H4 (cell line): ENCODE measurements at places on chromosomes 12 and 14.
A peak's percentile ranks its signal among the peaks of the same experiment; 100 is the strongest.

- DNase-seq = peak; percentile 68
Measured at GRCh38 chr12:40226705-40227104, 1.9 kb downstream of the LRRK2 start.

DNA sequence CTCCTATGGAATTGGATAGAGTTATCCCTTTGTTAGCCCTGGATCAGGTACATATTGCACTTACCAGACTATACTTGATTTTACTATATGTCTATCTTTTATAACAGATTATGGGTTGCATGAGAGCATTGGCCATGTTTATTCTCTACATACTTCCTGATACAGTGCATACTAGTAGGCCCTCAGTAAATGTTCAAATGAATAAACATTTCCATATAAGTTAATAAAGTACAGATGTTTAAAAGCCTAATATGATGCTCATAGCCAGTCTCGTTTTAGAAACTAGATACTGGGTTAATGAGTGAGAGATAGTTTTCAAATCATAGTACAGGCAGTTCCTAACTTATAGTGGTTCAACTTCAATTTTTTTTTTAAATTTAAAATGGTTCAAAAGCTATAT, 39.5 kb upstream of the TOMM20L start:
- no peak for DNase-seq

DNA sequence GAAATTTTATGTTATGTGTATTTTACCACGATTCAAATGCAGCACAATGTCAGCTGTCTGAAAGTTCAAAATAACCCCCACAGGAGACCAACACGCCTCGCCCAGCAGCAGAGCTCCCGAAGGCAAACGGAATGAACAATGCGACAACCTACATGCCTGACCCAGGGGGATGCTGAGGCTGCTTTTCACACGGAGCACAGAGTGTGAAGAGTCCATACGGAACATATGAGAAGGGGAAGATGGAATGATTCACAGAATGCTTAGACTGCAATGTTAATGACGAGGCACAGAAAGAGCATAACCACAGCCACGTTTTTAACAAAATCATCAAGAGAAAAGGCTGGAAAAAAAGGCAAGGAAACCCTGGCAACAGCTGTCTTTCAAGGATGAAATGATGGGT, 22.6 kb downstream of the ZFYVE21 start:
- DNase-seq = no peak

DNA sequence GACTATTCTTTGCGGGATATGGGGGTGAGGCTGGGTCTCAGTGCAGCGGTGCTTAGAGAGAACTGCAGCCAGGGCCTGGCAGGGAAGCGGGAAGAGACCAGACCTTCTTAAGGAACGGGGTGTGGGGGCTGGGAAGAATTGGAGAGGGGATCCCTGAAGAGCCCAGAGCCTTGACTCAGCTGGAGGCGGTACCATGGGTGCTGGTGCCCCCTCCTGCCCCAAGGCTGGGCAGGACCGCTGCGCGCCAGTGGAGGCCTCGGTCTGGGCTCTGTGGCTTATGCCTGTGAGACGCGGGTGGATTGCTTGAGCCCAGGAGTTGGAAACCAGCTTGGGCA, 1.3 kb upstream of the RNU7-1 start:
- DNase-seq = no peak

DNA sequence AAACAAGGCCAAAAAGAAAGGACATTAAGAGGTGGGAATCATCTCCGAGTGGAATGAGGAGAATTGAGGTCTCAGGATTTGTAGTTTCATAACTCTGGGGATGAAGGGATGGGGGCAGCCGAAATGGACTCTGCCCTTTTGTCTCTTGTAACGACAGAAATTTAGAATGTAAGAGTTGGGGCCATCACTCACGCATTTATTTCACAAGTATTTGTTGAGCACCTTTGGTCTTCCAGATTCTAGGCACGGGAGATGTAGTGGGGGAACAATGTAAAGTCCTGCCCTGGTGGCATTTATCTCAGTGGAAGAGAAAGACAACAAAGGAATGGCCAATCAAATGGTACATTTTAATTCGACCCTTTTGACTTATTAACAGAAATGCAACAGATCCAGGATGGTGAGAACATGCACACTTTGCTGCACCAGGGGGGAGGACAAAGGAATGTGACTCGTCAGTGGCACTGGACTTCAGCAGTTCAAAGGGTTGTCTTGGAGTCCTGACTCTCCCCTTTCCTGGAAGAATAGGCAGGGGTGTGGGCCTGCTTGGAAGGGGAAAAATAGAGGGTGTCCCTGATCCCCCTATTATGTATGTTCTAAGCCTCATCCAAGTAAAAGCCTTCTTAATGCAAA, 102.0 kb downstream of the TMEM30B start:
- DNase-seq = no peak

DNA sequence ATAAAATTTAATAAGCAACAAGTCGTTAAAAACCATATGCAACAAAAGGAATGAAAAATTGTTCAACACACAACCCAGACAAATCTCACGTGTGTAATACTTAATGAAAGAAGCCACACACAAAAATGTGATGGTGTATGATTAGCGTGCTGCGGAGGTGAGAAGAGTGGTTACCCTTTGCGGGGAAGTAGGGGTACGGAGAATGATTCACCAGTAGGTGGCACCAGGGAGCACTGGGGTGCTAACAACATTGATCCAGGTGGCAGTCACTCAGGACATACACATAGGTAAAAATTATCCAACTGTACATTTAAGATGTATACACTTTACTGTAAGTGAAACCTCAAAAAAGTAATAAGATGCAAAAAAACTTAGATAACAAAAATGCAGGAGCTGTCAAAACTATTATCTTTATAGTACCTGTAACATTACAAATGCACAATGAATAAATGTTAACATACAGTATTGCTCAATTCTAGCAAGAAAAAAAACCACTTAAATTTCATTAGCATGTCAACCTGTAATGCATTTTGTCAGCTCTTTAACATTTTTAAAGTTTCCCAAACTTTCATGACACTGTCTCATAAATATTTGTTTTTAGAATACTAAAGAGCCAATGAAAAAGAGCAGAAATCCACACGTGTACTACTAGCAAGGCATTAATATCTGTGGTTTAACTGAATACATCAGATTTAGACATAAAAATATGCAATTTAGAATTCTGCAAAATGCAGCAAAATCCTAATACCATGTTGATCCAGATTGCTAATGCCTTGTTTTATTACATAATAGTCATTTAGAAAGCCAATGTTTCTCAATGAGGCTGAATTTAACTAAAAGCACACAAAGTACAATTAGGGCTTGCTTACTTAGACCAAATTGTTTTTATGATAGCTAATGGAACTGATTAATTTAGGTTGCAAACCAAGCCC, 46.7 kb downstream of the TMCC3 start:
- DNase-seq = no peak

DNA sequence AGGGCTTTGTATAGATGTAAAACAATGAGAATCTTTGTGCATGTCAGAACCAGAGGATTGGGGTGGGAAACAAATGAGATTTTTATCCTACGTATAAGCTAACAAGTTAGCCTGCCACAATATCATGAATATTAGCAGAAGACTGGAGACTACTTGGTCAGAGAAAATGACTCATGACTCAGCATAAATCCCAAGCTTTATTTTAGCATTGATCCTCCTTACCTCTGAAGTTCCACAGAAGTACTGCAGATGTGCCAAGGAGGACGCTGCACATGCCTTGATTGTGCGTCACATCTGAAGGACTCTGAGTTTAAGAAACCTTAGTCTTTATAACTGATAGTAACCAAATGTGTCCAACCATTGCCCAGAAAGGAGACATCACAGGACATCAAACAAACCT, 234.0 kb upstream of the RPL10L start:
- DNase-seq = no peak

- DNase-seq = no peak
Measured at GRCh38 chr12:103994235-103994634, 28.6 kb downstream of the TDG start.

DNA sequence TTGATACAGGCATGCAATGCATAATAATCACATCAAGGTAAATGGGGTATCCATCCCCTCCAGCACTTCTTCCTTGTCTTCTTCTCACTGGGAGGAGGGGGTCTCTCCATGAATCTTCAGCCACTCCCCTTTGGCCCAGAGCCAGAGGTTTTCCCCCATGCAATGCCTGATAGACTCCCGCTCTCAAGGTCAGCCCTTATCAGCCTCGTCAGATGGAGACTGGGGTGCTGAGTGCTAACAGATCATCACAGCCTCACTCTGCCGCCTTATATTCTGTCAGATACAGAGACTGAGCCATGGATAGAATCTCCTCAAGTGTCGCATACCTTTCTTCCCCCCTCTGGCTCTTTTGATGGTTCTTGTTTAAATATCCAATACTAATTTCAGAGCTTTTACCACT, 503.1 kb downstream of the AACS start:
- no peak for DNase-seq

DNA sequence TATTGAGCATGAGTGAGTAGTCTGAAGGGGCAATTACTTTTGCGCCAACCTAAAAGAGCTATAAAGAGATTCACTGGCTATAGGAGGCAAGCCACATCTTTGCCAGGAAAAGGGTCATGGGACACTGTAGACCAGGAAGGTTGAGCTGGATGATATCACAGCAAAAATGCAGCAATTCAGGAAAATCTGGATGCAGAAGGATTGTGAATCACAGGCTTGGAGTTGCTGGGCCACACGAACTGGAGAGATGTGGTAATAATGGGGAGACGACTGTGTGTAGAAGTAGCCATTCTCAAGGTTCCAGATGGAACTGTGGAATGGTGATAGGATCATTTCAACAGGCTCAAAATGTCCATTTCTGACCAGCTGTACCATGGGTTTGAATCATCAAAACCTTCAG, 151.4 kb upstream of the DAAM1 start:
- DNase-seq = no peak

DNA sequence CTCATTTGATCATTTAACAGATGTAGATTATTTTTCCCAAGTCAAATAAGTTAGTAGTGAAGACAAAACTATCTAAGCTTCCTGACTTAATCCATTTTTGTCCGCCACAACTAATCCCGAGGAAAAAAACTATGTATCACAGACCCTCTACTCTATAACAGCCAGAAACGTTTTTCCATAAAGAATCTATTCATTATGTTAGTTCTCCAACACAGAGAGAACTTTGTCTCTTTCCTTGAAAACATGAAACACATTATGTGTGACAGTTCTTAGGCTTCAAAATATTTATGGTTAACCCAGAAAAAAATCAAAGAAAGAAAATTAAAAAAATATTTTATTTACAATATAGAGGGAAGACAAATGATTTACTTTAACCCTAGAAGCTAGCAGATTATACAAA, 100.1 kb downstream of the PLEKHG7 start:
- no peak for DNase-seq

- no peak for DNase-seq
Measured at GRCh38 chr12:21526053-21526452, at the start of gene SPX. Gene SPX, plus strand, starts transcription at chr12:21526296. Its CDS starts 177 bp downstream, at chr12:21526473.

DNA sequence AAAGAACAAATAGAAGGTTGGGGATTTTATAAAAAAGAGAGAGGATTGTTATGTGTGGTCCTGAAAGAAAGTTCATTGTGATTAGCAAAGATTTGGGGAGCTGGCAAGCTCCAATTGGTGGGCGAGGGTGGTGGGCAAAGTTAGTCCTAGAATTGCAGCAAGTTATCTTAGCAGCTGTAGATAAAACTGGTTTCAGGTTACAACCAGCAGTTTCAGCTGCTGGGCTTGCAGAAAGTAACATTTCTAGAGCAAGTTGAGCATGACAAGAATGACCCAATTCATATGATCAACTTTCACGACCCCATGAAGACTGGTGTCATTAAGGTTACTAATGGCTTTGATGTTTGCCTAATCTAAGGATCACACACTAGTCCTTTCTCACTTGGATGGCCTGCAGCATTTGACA, 177.9 kb upstream of the NUDT4 start:
- DNase-seq = no peak

DNA sequence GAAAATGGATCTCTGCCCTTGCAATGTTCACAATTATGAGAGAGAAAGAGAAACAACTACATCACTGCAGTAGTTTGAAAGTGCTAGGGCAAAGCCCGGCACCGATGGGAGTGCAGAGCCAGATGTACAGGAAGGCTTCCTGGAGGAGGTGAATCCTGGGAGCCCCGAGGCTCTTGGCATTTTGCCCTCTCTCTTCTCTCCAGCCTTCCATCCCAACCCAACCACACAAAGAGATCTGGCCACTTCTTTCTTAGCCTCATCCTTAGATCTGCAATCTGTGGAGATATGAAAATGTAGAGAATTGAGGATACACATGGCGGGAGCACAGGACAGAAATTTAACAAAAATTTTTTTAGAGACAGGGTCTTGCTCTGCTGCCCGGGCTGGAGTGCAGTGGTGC, 3.3 kb upstream of the PAPLN start:
- no peak for DNase-seq

- DNase-seq = no peak
Measured at GRCh38 chr14:103304706-103305105, 29.3 kb upstream of the EIF5 start.

DNA sequence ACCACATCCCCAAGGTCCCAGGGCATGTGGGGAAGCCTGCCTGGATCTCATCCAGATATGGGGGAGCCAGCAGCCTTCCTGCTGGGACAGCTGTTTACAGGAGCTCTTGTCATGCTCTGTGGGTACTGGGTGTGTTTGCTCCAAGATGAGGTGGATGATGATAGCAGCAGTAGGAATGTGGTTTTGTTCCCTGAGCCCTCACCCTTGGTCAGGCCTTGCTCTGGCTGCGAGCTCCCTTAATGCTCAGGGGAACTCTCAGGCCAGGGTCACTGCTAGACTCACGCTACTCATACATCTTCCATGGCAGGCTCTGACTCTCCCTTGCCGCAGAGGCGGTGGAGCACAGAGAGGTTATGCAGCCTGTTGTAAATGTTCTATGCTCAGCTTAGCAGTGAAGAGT, 990.3 kb downstream of the AACS start:
- DNase-seq = peak; percentile 94

DNA sequence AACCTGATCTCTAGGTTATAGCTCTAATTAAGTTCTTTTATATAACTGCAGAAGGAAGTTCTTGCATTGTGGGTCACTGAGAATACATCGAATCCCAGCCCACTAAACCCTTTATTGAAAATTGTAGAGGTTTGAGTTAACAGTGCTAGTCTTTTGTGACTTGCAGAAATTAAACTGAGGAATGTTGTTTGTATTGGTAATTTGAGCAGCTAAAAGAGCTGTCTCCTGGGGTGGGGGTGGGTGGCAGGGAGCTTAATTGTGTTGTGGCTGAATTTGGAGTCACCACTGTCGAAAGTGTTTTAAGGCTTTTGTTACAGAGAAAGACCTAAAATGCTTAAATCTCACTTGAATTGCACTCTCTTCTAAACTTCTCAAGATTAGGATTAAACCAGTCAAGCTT, 3.2 kb upstream of the COX8C start:
- DNase-seq = no peak

DNA sequence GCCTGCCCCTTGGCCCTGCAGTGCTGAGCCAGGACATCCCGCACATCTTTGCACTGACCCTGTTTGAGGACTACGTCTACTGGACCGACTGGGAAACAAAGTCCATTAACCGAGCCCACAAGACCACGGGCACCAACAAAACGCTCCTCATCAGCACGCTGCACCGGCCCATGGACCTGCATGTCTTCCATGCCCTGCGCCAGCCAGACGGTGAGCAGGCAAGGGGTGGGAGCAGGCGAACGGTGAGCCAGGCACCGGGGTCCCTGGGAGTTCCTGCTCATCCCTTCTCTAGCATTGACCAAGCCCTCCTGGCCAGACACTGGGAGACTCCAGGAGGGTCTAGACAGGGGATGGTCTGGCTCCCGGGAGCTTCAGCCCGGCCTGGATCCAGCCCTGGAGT, 17.4 kb upstream of the NXPH4 start:
- DNase-seq = no peak

- peak; percentile 35 for DNase-seq
Measured at GRCh38 chr12:130014485-130014807, 110.6 kb upstream of the TMEM132D start.

- DNase-seq = no peak
Measured at GRCh38 chr12:58781609-58782008, 138.7 kb downstream of the LRIG3 start.

- no peak for DNase-seq
Measured at GRCh38 chr14:45587142-45587541, 334.1 kb upstream of the MIS18BP1 start.
